AG04450 (cell line): ENCODE measurements at places on chromosomes 4 and X. TPM values are rescaled to one million over a fixed set of nuclear protein-coding genes. Genes with fewer than 3 reads are reported as not detected.

Gene HAND2
- 2.2 and 2.4 TPM in 2 replicates for polyA plus RNA-seq

Gene KIAA1210
- not detected in 2 replicates for polyA plus RNA-seq

Gene SYP
- polyA plus RNA-seq = 0.07 and 0.15 TPM in 2 replicates

Gene ASB5
- polyA plus RNA-seq = 0.38 and 0.63 TPM in 2 replicates

Gene CT45A7
- not detected in 2 replicates for polyA plus RNA-seq

Gene HTN1
- polyA plus RNA-seq = not detected in 2 replicates

Gene RIPPLY1
- not detected in 2 replicates for polyA plus RNA-seq

Gene JADE3
- polyA plus RNA-seq = 6.5 and 7.7 TPM in 2 replicates

Gene PGRMC1
- polyA plus RNA-seq = 76.5 and 110 TPM in 2 replicates
